ENCODE measurements at places on chromosomes 1 and 21.

GRCh38 chr1:56540467-56540866, 38.9 kb downstream of the PLPP3 start:
- DNase-seq, result no peak

DNA sequence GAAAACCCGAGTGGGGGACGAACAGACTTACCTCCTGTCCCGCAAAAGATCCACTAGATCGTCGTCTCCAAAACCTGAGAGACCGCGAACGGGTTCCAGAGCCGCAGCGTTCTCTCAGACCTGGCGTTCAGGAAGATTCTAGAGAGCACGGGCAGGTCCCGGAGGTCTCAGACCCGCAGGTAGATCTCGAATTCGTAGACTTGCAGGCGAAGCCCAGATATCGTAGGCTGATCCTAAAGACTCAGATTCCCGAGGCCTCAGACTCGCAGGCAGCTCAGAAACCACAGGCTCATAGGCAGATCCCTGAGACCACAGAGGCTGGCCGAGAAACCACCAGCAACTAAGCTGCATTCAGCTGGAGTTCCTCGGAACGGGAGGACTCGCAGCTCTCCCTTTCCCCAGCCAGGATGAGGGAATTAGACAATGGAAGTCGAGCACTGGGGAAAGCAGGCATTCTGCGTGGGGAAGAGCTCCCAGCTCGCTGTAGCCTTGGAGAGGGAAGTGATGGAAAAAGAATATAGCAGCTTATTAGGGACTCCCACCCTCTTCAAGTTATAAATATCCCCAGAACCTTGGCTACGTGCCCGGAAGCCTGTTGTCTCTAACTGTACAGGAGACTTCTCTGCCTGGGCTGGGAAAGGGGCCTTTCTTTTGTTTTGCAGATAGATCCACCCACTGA, at the start of gene ZNF436:
TSS of gene ZNF436 (minus strand) at position 502 of the 679 bp plus-strand sequence. CDS start 1,831 bp downstream, outside the sequence.
- DNase-seq, result no peak

- DNase-seq, result no peak
These were observed 90.1 kb upstream of the DIRAS3 start for GRCh38 chr1:68140536-68140935.

DNA sequence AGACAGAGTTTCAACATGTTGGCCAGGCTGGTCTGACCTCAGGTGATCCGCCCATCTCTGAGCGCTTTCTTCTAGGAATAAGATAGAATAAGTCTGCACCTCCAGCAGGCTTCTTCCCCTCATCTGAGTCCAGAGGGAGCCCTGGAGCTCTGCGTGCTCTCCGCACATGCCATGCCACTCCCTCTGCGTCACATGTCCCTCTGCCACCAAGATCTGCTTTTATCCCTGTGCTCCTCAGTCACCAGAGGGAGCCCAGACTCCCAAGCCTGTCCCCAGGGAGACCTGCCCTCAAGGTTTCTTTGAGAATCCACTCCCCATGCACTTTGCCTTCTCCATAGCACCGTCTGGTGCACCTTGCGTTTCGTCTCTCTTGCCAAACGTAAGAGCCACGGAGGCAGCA, 213.0 kb downstream of the CAMTA1 start:
- DNase-seq, result no peak

DNA sequence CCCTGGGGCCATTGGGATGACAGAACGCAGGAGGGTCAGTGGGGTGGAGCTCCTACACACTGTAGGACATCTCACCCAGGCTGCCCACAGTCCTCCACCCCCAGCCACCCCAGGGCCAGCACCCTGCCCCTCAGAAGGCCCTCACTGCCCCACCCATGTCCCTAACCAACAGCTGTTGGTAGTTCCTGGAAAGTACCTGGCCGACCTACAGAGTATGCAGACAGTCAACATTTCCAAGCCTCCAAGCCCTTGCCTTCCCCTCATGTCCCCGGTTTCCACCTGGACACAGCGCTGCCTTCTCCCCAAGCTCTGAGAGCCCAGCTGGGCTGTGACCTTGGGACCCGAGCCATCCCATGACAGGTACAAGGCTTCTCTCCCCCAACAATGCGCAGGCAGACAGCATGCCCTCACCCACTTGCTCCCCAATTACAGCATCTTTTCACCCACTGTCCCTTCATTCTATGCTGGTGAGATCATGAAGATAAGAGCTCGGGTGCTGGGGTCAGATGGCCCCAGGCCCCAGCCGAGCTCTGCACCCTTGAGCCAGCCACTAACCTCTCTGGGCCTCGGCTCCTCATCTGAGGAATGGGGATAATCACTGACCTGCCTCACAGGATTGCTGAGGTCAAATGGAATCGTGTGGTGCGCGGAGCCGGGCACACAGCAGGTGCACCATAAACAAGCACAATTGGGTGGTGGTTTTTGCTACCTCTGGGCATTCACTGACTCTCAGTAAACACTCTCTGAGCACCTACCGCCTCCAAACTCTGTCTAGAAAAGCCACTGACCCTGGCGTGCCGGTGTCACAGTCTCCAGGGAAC, 11.2 kb downstream of the LAPTM5 start:
- DNase-seq, result no peak

DNA sequence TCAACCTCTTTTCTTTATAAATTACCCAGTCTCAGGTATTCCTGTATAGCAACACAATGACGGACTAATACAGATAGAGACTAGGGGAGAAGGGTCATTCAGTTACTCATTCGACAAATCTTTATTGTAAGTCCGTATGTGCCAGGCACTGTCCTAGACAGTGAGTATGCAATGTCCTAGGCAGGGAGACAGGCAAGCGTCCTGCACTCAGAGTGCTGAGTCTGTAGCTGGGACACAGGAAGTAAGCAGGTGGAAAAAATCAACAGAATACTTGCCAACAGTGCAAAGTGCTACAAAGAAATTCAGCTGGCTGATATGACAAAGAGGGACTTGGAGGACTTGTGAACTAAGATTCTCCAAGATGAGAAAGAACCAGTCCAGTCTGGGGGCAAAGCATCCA, 92.2 kb upstream of the ZBTB40 start:
- DNase-seq, result no peak

GRCh38 chr21:18468790-18469189, 65.2 kb upstream of the TMPRSS15 start:
- no peak for DNase-seq

- no peak for DNase-seq
These were observed 3.5 kb downstream of the KLHDC7A start for GRCh38 chr1:18484276-18484675.

DNA sequence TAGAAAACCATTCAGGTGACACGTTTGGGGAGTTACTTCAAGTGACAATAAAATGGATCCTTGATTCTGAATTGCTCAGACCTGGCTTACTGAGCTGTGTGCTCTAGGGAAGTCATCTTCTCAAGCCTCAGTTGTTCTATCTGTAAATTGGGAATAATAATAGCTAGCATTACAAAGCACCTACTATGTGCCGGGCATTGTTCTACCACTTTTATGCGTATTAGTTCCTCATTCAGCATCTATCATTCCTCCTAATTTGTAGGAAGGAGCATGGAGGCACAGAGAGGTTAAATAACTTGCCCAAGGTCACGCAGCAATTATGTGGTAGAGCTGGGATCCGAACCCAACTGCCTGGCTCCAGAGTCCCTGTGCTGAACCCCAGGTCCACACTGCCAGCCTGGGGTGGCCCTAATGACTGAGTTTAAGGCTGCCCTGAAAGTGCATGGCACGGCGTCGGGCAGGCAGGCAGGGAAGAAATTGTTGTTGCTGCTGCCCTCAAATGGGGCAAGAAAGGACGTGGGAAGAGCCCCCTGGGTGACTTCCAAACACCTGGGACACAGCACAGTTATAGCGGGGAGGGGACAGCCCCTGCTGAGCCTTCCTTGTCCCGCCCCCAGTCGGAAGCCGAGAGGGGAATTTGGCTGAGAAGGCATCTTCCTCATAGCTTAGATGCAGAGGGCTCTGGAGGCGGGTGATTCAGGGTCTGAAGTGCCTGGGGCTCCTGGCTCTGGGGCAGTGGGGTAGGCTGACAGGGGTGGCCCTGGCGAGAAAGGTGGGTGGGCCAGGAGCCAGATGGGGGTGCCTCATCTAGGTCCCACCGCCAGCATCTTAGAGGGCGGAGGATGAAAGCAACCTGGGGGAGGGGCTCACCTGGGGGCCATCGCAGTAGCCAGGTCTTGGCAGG, 86.5 kb upstream of the IFFO2 start:
- no peak for DNase-seq

DNA sequence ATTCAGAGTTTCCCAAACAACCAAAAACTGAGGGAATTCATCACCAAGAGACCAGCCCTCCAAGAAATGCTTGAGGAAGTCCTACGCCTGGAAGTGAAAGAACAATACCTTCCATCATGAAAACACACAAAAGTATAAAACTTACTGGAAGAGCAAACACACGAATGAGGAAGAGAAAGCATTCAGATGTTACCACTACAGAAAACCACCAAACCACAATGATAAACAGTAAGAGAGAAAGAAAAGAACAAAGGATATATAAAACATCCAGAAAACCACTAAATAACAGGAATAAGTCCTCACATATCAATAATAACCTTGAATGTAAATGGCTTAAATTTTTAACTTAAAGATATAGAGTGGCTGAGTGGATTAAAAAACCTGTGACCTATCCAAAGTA, 58.5 kb upstream of the BCL10 start:
- no peak for DNase-seq

- no peak for DNase-seq
These were observed 216.3 kb downstream of the KIF26B start for GRCh38 chr1:245370905-245371581.

GRCh38 chr1:3031401-3032221, 10.3 kb downstream of the ACTRT2 start:
- DNase-seq, result no peak

- DNase-seq, result no peak
These were observed 19.5 kb downstream of the RCAN1 start for GRCh38 chr21:34595457-34595856.

GRCh38 chr1:21874328-21874727, 62.3 kb downstream of the LDLRAD2 start:
- DNase-seq, result no peak

GRCh38 chr1:92877081-92877711, 45.4 kb downstream of the RPL5 start:
- no peak for DNase-seq

GRCh38 chr1:72197786-72198185, 84.6 kb downstream of the NEGR1 start:
- DNase-seq, result no peak

- DNase-seq, result no peak
These were observed 108.6 kb upstream of the RAB3GAP2 start for GRCh38 chr1:220380885-220381284.

DNA sequence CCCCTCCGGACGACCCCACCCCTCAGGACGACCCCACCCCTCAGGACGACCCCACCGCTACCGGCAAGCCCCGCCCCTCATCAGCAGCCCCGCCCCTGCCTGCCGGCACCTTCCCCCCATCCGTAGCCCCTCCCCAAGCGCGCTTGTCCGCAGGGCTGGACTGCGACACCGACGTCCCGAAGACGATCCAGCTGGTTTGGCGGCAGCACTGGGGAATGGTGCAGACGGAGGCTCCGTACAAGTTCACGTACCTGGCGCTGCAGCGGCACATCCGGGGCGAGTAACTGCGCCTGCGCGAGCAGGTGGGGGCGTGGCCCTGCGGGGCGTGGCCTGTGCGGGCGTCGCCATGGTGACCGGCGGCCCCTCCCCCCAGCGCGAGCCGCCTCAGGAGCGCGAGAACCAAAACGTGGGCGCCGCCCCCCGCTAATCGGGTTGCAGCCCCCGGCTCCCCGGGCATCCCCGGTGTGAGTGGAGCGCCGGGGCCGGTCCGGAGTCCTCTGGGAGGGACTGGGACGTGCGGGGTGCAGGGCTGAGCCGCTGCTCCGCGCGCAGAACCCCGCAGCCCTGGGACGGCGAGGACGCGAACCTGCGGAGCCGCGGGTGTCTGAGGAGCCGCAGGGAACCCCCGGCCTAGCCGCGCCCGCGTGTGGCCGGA, 4.9 kb downstream of the RNF223 start:
- DNase-seq, result peak; percentile 78

DNA sequence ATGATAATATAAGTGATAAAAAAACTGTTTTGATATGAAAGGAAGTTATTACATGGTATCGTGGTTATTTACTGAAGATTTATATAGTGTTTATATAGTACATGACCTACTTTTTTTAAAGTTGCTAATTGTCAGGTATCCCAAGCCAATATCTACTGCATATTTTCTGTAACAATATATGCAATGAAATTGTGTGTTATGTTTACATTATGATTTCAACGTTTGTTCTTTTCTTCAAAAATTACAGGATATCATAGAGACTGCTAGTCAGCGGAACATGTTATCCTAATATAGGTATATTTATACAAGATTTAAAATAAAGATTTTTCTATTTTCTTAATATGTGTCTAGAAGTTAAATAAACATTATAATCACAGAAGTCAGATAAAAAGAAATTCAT, 167.5 kb upstream of the DPYD start:
- no peak for DNase-seq

DNA sequence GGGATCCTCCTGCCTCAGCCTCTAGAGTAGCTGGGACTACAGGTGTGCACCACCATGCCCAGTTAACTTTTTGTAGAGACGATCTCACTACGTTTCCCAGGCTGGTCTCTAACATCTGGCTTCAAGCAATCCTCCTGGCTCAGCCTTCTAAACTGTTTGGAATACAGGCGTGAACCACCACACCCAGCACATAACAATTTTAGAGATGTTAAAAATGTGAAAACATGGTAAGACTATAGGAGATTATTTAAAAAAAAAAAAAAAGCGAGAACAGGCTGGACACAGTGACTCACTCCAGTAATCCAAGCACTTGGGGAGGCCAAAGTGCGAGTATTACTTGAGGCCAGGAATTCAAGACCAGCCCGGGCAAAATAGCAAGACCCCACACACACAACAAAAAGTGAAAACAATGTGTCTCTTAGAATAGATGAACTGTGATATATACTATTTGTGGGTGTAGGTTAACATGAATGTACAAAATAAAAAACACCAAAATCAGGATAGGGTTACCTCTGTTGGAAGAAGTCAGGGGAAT, 19.6 kb downstream of the CCDC18 start:
- DNase-seq, result no peak

GRCh38 chr1:67834246-67834877, 1.1 kb upstream of the GNG12 start:
- DNase-seq, result no peak

DNA sequence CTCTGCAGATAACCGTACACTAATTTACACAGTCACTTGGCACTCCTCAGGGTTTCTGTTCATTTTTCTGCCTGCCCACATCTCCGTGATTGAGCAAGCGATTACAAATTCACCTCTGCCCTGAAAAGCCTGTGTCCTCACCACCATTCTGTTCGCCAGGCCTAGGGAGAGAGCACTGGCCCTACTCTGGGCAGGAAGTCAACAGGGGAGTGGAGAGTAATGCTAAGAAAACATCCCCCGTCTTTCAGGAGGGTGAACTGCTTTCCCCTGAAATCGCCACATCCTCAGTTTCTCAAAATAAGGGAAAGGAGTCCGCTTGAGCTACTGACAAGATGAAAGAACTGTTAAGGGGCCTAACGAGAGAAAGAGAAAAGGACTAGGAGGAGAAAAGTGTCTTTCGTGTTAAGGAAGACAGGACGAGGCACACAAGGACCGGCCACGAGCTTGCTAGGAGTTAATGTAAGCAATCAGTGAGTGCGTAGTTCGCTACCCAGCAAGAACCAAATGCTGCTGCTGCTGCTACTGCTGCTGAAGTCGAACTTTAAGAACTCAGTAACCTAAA, 632 bp downstream of the PEX19 start:
- DNase-seq, result no peak
